NCI-H460 (cell line): ENCODE measurements at places on chromosomes 4 and X. TPM values are rescaled to one million over a fixed set of nuclear protein-coding genes. Genes with fewer than 3 reads are reported as not detected.

Gene SYAP1
- total RNA-seq = 30.9 and 34.8 TPM in 2 replicates

Gene PLCXD1
- 5.5 and 6.5 TPM in 2 replicates for total RNA-seq

Gene FAM149A
- 0.46 and 1.2 TPM in 2 replicates for total RNA-seq

Gene CD38
- total RNA-seq = 0.02 TPM in 1 of 2 replicates, not detected in the other

Gene CENPVL1
- total RNA-seq = not detected in 2 replicates

Gene DGKK
- not detected in 2 replicates for total RNA-seq

Gene ASB12
- 0.07 TPM in 1 of 2 replicates, not detected in the other for total RNA-seq

Gene FAM9C
- total RNA-seq = not detected in 2 replicates

Gene TMPRSS11B
- not detected in 2 replicates for total RNA-seq

Gene LGI2
- total RNA-seq = not detected in 2 replicates

GRCh38 chrX:153854702-153855101 is 24.4 kb upstream of the PDZD4 start:
- no peak for DNase-seq

GRCh38 chr4:7716010-7716721 is 223.5 kb downstream of the AFAP1 start:
- DNase-seq = no peak

GRCh38 chr4:3531318-3531878 is 824 bp downstream of the LRPAP1 start:
- no peak for DNase-seq

DNA sequence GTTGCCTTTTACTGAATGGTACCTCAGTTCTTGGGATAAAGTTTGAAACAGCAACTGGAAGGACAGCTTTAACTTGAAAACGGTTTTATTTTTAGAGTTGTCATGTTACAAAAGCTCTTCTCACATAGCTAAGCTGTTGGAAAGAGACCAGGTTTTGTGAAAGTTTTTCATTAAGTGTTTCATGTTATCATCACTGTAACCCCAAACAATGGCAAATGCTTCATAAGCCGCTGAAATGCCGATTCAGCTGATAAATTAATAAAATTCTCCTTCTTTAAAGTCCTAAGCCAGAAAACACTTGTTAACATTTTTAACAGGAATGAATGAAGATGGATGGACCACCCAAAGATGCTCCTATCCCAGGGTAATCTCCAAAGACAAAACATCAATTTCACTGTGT is 76.1 kb upstream of the IRF2 start:
- no peak for DNase-seq

- no peak for DNase-seq
Measured at GRCh38 chr4:152029631-152030030, 268.8 kb upstream of the GATB start.

GRCh38 chrX:21813612-21814368 is 25.6 kb upstream of the MBTPS2 start:
- no peak for DNase-seq

- DNase-seq = no peak
Measured at GRCh38 chr4:125749354-125749753, 434.6 kb downstream of the FAT4 start.

GRCh38 chrX:119072744-119073143 is at the start of gene CT47C1:
TSS of gene CT47C1 (plus strand) at chrX:119072993. CDS start at chrX:119073226, 233 bp downstream.
- DNase-seq = no peak

DNA sequence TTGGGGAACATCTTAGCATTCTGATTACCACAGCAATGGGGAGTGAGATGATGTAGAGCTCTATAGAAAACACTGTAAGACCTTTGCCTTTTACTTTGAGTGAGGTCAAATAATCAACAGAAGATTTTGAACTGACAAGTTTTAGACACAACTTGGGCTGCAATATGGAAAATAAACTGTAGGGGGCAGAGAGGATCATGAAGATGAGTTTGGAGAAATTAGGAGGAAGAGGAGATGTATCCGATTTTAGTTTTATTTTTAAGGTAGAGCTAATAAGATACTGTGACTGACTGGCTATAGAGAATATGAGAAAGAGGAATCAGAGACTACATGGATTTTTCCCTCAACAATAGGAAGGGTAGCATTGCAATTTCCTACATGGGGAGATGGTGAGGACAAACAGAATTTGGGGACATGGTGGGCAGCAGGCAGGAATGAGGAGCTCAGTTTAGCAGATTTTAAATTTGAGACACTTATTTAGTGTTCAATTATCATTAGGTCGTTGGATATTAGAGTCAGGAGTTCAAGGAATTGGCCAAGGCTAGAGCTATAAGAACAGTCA is 563.1 kb downstream of the INPP4B start:
- DNase-seq = no peak

GRCh38 chr4:89121387-89122068 is 10.2 kb downstream of the TIGD2 start:
- DNase-seq = no peak

DNA sequence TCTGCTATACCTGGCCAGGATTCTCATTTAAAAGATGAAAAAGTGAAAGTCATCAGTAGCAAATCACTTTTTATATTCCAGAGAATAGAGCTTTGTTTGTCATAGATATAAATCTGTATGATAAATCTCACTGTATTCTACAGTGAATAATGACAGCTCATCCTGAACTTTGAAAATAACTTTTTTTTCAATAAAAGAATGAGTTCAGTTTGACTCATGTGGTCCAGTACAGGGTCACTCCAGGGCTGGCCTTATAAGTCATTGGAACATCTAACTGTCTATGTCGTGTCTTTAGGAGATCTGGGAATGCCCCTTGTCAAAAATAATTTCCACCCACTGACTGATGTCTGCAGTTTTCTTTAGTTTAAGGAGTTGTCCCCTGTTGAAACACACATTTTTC is 18.5 kb upstream of the CXCL8 start:
- no peak for DNase-seq

DNA sequence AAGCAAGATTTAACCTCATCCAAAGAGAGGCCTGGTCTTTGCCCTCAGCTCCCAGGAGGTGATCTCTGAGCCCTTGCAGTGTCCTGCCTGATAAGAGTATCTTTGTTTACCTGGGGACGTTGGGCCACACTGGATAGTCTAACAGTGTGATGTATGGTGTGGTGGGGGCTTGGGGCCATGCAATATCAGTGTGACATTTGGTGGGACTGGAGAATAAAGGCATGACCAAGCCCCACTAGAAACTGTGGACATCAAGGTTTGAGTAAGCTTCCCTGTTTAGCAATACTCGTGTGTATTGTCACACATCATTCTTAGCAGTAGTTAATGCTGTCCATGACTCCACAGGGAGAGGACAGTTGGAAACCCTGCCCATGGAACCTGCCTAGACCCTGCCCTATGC is 34.4 kb downstream of the BBS12 start:
- no peak for DNase-seq

GRCh38 chrX:107579956-107580355 is 48.4 kb upstream of the PRPS1 start:
- DNase-seq = no peak

DNA sequence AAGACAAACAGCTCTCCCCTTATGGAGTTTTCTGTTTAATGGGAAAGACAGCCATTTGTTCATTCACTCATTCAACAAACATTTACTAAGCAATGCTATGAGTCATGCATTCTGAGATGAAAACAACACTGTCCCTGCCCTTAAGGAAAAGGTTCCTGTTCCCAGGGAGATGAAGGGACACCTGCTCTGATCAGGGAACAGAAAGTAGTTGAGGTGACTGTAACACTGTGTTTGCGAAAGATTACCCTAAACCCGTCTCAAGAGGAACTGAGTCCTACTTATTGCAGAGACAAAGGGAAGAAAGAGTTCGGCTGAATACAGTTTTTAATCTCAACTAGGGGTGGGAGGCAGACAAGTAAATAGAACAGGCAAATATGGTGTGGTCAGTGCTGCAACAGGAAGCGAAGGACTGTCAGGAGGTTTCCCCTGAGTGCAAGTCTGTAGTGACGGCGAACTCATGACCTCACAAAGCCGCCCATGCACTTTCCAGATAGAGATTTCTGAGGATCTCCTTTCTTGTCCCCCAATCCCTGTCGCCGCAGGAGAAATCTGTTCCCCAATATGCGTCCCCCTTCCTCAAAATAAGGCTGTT is 712 bp downstream of the STX18 start:
- no peak for DNase-seq

DNA sequence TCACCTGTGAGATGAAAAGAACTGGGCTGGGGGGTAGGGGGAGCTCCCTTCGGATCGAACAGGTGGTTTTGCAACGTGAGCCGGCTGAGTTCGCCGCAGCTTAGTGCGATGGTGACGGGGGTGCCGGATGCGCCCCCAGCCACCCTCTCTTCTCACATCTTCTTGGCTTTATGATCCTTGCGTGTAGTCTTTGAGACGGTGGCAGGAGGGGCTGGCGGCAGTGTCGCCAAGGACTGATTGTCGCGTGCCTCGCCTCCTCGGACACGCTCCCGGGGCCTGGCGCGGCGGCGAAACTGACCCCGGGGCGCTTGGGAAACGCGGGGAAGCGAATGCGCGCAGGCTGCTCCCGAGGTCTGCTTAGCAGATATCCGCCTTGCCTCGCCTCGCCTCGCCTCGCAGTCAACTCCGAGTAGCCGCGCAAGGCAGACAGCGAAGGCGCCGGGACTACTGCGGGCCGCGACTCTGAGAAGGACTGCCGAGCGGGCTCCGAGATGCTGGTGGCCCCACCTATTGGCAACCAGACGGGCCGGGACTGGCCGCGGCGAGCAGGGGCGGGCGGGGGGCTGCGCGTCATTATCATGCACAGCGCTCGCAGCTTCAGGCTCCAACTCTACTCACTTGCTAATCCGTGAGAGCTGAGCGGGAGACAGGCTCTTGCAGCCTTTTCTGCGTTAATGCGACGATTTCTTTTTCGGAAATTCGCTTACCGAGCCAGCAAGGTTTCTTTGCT is 1.5 kb downstream of the GRID2 start:
- DNase-seq = no peak

GRCh38 chrX:136251041-136251991 is at the start of gene MAP7D3:
TSS of gene MAP7D3 (minus strand) at chrX:136251400. CDS start at chrX:136251358, 42 bp downstream.
- DNase-seq = peak; percentile 57

- DNase-seq = no peak
Measured at GRCh38 chr4:124276461-124276860, 436.1 kb downstream of the ANKRD50 start.

GRCh38 chr4:99720206-99720605 is 62.6 kb upstream of the C4orf54 start:
- DNase-seq = no peak

DNA sequence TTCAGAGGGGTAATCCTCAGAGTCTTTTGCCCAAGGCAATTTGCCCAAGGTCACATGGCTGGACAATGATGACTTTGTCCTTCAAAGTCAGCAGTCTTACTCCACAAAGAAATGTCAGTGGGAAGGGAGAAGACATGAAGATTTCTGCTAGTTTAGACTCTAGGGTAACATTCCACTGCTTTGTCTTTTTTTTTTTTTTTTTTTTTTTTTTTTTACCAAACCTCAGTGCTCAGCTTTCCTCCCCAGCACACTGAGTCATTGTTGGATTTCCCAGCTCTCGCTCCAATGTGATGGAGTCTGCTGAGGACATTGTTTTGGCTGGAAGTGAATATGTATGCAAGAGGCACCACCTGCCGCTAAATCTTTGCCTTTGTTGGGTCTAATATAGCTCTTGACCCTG is 7.2 kb upstream of the C1QTNF7 start:
- DNase-seq = no peak

DNA sequence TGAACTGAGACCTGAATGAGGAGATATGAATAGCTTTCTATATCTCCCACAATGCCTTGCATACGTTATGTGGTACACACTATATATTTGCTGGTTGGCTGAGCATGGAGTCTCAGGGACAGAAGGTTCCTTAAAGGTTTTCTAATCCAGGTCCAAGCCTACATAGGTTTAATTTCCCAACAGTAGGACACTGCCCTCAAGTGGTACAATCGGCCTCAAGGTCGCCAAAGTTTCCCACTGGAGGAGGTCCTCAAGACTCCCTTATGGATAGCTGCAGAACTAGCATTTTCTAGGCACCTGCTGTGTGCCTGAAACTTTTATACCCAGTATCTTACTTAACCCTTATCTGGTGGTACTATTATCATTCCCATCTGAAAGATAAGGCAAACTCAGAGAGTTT is 21.0 kb upstream of the EFNB1 start:
- DNase-seq = peak; percentile 22
